C1 segment of cervical spinal cord (tissue), 14 donors: ENCODE measurements at places on chromosomes 3 and 15.

- no peak for DNase-seq
These were observed 423.6 kb upstream of the ARL6 start for GRCh38 chr3:97340940-97341339.

GRCh38 chr3:102483556-102483955, 48.7 kb downstream of the ZPLD1 start:
- no peak for DNase-seq

GRCh38 chr15:74869726-74870407, 3.3 kb downstream of the SCAMP2 start:
- DNase-seq, result no peak

DNA sequence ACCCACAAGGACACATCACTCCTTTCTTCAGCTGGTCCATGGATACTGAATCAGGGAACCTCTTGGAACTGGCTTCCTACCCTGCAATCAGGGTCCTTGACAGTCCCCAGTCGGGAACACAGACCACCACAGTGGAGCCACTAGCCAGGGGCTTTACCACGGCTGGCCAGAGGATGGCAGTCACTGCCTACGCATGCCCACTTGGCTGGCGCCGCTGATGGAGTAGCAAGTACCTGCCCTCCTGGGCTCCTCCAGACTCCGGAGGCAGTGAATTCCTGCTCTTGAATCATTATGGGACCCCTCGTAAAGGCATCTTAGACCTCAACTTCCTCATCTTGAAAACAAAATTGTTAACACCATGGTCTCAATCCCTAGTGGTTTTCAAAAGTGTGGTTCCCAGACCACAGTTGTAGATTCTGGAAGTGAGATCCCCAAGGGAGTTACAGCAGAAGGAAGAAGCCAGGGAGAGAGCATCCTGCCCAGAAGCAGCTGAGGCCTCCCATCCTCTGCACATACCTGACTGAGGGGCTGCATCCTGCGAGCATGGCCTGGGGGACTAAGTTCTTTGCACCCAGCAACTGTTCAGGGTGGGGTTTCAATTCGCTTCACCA, 9.1 kb upstream of the SKIC8 start:
- DNase-seq, result peak; percentile 19

GRCh38 chr3:184395320-184395660, 15.4 kb downstream of the CHRD start:
- no peak for DNase-seq

- no peak for DNase-seq
These were observed 7.4 kb upstream of the MBNL1 start for GRCh38 chr3:152261329-152261728.

DNA sequence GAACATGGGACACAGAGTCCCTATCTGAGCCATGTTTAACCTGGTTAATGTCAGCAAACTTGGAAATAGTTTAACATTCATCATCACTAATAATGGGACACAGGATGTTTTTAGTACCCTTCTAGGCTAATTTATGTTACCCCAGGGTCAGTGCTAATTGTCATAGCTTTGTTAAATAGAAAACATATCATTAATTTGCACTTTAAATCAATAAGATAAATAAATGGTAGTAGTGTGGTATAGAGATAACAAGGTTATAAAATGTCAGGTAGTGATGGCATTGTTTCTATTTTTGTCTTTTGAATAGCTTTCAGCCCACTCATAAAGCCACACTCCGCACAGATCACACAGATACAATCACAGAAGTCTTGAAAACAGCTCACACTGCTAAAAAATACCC, 534.9 kb downstream of the MECOM start:
- DNase-seq, result no peak
